Stimulated activated CD4-positive, alpha-beta T cell treated with anti-CD3 and anti-CD28 coated beads, Interleukin-4, amount 100 ng/mL, for 4 hours (primary cell): ENCODE measurements at places on chromosomes 5 and 9.

GRCh38 chr9:23700359-23700758 is 125.7 kb downstream of the ELAVL2 start:
- DNase-seq = no peak

DNA sequence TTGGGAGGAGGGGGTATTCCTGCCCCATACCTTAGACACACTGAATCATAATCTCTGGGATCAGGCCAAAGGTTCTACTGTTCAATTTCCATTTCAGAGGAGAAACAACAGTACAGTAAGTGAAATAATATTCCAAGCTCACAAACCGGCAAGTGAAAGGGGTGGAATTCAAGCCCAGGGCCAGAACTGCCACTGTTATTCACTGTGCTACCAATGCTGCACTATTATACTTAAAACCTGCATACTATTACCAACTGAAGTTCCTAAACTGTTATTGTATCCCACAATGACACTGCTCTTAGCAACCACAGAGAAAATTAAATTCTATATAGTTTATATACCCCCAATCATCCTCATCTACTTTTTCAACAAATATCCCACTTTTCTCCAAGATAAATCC is 24.6 kb downstream of the SSBP2 start:
- DNase-seq = no peak

DNA sequence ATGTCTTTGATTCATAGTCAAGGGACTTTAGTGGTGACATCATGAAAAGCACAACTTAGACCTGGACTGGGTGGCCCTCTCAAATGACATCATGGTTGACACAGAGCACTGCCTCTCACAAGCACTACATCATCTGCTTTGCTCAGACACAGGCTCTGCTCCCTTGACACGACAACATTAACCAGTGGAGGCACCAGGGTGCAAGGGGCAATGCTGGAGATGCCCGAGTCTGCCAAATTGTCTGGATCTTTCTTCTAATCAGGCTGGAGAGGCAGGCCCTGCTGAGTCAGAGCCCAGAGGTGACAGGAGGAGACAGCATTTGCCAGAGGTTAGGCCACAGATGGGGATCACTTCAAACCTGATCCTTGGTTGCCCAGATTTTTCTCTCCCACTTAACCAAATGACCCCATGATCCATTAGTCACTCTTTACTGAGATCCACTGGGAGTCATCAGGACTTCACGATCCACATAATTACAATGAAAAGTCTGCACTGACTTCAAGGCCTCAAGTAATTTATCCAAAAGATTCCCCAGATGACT is 174.4 kb downstream of the SLIT3 start:
- DNase-seq = no peak

- DNase-seq = no peak
Measured at GRCh38 chr9:99677281-99677680, 144.4 kb upstream of the NR4A3 start.

- DNase-seq = no peak
Measured at GRCh38 chr5:77418601-77419581, 73.2 kb downstream of the WDR41 start.

DNA sequence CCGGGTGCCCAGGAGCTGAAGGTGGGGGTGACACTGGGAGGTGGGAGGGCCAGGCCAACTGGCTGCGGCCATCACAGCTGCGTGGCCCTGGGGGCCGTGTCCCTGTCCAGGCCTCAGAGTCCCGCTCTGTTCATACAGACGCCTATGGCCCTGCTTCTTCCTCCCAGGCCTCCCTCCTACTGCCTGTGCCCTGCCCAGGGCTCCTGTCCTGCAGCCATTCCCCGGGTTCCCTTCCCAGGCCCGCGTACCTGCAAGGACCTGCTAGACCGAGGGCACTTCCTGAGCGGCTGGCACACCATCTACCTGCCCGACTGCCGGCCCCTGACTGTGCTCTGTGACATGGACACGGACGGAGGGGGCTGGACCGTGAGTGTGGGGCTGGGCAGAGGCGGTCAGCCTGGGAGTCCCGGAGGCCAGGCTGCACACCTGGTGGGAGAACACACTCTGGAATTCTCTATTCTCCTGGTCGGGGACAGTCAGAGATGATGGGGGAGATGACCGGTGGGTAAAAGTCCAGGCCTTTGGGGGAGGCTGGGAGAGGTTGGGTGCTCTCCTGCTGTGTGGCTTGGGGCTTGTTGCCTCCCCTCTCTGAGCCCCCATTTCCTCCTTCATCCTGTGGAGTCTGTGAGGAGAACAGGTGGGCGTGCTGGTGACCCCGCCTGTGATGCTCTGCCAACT is 4.5 kb downstream of the FCN2 start:
- DNase-seq = no peak

DNA sequence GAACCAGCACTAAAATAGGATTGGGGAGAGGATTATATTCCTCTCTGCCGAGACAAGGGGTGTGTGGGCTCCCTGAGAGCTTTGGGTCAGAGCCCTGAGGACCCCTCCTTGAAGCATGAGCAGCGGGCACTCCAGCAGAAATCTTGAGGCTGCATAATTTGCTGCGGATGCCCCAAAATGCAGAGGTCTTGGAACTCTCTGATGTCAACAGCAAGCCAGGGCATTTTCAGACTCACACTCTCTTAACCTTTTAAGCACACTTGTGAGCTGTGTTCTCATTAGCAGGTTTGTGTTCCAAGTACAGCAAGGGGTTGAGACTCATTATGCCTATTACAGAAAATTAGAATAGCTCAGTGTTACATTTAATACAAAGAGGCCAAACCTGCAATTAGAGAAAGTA is 513.0 kb upstream of the ADAMTS16 start:
- no peak for DNase-seq

DNA sequence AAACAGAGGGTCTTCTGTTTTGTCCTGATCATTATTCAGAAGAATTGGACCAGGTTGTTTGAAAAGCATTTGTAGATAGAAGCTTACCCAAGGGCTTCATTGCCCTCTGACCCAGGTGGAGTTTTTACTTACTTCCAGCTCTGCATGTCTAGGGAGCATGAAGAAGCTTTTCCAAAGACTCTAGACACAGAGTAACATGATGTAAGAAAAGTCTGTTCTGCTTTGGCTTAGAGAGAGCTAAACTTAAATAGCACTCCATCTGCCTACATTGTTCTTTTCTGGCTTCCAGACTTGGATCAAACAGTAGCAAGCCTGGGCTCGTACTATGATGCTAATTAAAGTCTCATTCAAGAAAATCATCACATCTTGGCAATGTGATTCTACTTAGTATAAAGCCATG is 112.1 kb downstream of the SNCAIP start:
- DNase-seq = no peak

DNA sequence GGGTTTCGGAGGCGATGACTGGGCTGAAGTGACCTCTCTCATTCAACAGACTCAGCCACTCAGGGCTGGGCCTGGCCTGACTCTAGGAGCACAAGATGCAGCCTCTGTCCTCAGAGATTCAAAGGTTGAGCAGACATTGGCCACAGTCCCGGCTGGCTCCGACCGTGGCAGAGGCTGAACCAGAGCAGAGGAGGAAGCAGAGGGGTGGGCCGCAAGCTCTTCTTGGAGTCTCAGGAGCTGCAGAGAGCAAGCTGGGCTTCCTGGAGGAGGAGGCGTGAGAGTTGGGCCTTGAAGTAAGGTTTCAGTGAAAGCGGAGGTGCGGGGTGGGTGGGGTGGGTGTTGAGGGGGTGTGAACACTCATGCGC is 37.6 kb downstream of the ALG2 start:
- no peak for DNase-seq

GRCh38 chr9:3508521-3509291 is 17.1 kb downstream of the RFX3 start:
- DNase-seq = no peak

DNA sequence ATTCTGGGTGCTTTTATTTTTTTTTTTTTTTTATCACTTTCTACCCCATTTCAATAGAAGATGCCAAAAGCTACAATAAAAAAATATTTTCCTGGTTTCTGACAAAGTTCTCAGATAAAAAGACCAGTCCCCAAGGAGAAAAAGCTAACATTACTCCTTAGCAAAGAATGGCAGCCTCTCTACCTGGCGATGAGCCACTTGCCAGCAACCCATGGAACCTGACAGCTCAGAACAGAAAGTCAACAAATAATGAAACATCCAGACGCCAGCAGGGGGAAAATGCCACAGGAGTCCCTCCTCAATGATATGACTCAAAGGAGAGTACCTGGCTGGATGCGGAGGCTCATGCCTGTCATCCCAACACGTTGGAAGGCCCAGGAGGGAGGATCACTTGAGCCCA is 123.2 kb downstream of the MYO10 start:
- no peak for DNase-seq

DNA sequence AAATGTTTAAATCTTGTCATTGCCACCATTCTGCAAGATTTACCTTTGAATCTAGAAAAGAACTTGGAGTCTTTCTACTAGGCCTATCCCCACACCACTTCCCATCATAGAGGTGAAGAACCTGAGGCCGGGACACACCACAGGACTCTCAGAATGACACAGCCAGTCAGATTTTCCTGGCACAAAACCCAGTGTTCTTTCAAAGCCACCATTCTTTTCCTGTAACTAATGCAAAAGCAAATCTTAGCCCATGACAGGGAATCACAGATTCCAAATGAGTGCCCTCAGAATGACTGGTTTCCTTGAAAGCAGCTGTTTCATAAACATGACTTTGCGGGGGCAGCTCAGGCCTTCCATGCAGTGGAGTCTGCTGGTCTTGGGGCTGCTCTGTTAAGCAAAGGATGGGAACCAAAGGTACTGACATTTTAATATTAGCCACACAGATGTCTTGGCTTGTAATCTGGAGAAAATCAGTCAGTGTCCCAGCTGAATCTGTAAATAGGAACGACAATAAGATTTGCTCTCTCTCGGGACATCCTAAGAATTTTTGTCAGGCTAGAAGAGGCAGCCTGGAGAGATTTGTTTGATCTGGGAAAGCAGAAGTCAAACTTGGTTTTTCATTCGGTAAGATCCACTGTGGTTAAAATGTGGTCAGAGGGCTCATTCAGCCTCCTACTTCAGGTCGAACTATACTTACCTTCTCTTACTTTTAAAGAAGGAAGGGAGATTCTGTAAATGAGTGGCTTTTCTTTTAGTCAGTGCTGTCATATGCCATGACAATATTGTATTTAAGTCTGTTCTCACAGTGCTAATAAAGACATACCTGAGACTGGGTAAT is 115.1 kb downstream of the PALM2AKAP2 start:
- DNase-seq = no peak

DNA sequence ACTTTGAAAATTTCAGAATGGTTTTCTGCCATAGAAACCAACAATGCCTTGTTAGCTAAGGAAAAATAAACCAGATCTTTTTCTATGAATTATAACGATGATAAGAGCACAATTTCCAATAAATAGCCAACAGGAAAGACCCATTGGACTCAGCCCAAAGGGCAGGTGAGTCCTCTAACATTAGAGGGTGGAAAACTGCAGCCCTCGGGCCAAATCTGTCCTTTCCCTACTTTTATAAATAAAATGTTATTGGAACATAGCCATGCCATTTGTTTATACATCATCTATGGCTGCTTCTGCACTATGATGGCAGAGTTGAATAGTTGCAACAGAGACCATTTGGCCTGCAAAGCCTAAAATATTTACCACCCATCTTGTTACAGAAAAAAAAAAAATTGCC is 296.1 kb downstream of the FBXL7 start:
- DNase-seq = no peak

DNA sequence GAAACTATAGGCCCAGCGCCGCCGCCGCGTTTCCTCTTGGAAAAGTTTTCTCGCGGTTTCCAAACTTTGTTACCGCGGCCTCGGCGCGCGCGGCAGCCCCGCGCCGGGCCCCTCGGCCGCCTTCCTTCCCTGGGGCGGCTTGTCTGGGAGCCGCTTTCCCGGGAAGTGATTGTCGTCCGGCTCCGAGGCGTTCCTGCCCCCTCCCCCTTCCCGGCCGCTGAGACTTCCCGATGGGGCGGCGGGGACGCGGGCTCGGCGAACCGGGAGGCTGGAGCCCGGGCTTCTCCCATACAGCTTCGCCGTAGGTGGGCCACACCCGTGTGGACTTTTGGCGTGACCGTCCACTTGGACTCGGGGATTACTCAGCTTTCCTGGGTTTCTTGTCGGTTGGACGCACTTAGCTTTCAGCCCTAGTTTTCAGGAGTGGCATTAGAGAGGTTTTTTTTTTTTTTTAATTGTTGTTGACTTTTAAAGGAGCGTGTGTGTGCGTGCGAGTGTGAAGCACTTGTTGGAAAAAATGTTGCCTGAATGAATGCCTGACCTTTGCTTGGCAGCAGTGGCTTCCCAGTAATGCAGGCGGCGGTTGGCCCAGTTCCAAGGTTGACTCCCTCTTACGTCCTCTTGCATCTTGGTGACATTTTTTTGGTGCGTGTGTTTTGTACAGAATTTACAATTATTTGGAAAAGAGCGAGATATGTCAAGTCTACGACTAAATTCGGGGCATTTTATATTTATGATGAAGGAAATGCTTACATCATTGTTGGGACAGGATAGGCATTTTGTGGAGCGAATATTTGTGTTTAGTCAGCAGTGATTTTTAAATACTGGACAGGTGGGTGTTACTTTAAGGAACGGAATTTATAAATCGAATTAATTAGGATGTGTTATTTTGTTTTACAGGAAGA is 821 bp downstream of the CTNNA1 start:
- DNase-seq = peak; percentile 42

DNA sequence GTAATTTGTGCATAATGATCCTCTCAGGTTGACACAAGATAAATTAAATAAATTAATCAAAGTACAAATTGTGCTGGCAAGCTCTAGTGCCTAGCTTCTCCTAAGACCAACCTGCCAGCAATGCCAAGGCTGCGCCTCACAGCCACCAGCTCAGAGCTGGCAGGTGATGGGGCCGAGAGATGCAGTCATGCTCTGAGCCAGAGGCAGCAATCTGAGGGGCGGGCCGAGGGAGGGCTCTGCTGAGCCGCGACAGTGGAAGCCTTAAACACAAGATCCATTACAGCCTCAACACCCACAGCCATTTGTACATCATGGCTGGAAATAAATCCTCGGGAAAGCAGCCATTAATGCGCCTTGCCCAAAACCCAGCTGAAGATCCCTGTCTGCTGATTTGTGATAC is 20.3 kb downstream of the MED27 start:
- no peak for DNase-seq

- DNase-seq = no peak
Measured at GRCh38 chr5:167853421-167853820, 438.0 kb upstream of the WWC1 start.

GRCh38 chr9:99109522-99109921 is 4.6 kb downstream of the TGFBR1 start:
- DNase-seq = no peak

- no peak for DNase-seq
Measured at GRCh38 chr5:57175551-57176309, 1.9 kb downstream of the GPBP1 start.

- no peak for DNase-seq
Measured at GRCh38 chr9:89020754-89021153, 29.5 kb downstream of the S1PR3 start.

- DNase-seq = peak; percentile 46
Measured at GRCh38 chr9:133991964-133992779, at the start of gene VAV2. TSS of gene VAV2 (minus strand) at chr9:133992324. CDS start at chr9:133992278, 46 bp downstream.

- DNase-seq = no peak
Measured at GRCh38 chr9:107547772-107548297, 58.3 kb upstream of the KLF4 start.
